ENCODE measurements at places on chromosomes 7 and 10.

DNA sequence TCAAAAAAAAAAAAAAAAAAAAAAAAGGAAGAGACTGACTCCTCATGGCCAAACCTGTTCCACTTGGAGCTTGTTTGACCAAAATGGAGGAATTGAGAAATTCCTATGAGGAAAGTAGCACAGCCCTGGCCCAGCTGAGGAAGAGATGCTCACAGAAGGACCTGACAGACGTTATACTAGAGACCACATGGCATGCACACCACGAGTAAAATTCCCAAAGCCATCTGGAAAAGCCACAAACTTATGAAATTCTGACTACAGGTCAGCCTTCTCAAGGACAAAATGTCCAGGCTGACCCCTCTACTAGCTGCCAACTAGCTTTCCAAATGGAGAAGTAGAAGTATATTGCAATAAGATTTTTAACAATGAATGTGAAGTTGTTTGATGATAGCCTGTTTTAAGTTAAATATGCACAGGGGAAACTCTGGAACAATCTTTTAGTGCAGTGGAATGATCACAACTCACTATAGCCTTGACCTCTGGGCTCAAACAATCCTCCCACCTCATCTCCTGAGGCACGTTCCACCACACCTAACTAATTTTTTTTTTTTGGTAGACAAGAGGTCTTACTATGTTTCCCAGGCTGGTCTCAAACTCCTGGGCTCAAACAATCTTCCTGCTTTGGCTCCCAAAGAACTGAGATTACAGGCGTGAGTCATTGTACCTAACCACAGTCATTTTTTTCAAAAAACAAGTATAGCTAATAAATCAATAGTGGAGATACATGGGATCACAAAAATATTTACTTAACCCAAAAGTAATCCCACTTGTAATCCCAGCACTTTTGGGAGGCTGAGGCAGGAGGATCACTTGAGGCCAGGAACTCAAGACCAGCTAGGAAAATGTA, 75.7 kb downstream of the AKR1D1 start:
- DNase-seq, result no peak

- no peak for DNase-seq
These were observed 258.8 kb downstream of the AHR start for GRCh38 chr7:17557251-17557671.

DNA sequence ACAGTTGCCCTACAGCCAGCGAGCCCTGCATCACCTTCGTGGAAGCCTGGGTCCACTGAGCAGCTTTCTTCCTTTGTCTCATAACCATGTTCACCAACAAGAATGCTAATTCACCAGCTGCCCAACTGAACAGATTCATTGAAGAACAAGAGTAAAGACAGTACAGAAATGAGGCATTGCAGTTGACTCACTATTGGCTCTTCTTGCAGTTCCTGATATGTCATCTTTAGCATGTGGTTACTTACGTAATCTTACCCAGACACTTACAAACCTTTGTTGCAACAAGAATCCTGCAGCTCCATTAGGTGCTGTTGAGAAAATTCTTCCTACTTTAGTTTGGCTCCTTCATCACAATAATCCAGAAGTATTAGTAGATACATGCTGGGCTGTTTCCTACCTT, 174.0 kb upstream of the TPK1 start:
- DNase-seq, result no peak

DNA sequence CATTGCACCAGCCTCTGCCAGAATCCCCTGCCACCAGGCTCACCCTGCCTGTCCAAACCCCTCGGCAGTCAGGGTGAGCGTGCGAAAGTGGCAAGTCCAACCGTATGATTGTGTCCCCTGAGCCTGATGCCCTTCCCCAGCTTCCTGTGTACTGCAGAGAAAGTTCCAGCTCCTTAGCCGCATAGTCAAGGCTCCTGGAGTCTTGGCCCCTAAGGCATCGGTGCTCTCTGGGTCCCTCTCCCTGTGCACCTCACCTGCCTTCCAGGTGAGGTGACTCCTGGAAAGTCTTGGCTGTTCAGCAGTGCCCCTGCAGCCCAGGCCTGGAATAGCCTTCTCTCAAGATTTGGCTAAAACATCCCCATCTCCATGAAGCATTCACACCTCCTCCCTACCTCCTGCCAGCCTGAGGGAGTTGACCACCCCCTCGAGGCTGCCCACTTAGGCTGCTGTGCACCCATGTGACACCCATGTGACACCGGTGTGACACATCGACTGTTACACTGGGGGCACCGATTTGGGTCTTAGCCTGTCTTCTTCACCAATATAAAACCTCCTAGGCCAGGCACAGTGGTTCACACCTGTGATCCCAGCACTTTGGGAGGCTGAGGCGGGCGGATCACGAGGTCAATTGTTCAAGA, 56.1 kb upstream of the ELN start:
- no peak for DNase-seq

DNA sequence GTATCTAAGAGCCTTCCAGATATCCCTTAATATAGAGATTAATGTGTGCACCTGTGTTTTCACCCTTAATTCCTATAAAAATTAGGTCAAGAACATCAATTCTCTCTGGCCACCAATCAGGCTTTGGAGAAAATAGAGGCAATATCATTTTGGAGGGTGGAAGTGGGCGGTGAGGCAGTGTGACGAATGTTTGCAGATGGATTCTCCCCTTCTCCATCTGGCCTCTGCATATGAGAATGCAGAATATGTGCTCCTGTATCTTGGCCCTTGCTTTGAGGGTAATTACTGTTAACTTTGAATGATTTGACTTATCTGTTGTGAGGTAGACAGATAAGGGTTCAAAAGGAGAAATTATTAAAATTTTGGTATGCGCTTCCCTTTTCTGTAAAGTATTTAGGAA, 304.0 kb upstream of the NPSR1 start:
- DNase-seq, result no peak
